Psoas muscle (tissue), 8 donors: ENCODE measurements at places on chromosomes 7 and 10. TPM values are rescaled to one million over a fixed set of nuclear protein-coding genes. Genes with fewer than 3 reads are reported as not detected.

HOXA3 gene
- total RNA-seq: 3.6 TPM

VWC2 gene
- not detected for total RNA-seq

CCDC172 gene
- not detected for total RNA-seq

VSIR gene
- 13.8 TPM for total RNA-seq

MYL7 gene
- 1.7 TPM for total RNA-seq

OIT3 gene
- total RNA-seq: not detected

TMEM130 gene
- not detected for total RNA-seq

NPY gene
- total RNA-seq: not detected

DNA sequence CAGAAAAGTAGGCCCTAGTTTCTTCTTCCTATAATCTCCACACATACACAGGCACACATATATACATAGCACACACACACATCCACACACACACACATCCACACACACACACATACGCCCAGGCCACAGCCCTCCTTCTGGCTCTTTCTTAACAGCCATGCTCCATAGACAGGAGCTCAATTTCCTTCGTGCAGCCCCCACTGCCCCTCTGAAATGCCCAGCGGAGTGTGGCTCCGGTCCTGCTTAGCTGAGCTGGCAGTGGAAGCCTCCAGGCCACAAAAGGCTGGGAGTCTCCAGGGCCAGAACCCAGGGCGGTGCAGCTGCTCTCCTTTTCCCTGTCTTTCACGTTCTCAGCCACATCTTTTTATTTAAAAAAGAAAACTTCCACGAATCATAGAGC lies 282.9 kb upstream of the IGFBP3 start:
- DNase-seq: no peak

DNA sequence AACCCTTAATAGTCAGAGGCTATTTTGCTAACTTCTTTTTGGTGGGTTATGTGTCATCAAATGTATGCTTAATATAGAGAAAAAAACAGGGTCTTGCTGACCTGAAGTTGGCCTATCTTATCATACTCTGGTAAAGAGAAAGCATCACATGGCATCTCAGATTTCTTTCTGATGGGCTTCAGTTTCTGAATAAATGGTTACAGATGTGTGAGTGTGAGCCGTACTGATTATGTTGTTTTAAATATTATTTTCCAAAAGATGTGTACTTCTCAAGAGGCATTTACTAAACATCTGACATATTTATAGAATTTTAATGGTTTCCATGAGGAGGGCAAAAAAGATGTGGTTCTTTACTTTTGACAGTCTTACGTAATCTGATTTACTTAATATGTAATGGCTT lies 28.4 kb downstream of the BBS9 start:
- no peak for DNase-seq

DNA sequence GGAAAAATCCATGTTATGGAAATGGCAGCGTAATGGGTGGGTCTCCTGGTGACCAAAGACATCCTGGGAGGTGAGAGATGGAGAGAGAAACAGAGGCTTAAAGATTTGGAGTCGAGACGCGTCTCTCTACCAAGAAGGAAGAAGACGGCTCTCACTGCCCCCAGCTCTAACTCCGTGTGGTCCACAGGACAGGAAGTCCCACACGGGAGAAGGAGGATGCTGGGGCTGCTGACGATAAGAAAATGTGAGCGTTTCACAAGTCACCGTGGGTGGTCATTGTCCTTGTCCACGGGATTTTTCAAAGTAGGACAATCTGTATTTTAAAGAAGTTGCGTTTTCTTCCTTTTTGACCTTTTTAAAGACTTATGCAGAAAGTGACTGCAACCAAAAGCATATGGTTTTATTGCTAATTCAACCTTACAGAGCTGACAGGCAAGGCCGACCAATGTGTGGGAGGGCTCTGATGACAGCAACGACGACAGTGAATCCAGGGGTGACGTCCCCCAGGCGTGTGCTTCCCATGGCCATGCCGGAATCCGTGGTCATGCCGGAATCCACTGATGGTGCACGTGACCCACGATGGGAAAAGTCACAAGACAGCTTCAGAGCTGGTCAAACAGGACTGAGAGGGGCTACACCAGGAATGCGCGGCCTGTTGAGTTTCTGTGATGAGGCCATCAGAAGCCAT lies 341.2 kb downstream of the PTPRN2 start:
- DNase-seq: no peak

DNA sequence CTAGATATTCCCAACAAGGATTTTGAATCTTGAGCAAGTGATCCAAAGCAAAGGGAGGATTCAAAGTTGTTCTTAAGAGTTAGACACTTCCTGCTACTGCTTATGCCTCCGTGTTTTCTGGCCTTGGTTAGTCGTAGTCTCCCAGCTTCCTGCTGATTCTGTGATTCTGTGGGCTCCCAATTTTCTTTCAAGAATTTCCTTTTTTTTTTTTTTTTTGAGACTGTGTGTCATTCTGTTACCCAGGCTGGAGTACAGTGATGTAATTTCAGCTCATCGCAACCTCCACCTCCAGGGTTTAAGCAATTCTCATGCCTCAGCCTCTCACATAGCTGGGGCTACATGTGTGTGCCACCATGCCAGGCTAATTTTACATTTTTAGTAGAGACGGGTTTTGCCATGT lies 4.4 kb upstream of the ITGB8 start:
- no peak for DNase-seq

DNA sequence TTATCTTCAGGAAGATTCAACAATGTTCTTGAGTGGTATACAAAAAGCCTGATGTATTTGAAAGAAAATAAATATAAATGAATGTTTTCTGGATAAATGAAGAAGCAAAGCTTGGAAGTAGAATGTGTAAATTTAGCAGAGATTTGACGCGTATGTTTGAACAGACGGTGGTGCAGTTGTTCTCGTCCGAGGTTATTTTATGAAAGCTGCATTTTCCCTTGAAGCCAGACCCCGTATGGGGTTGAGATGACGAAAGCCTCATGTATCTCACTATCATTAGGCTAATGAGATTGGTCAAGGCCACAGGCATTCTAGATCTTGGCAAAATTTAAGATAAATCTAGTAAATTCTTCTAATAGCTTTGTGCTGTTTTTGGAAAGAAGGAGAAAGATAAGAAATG lies 195.2 kb downstream of the NXPH1 start:
- no peak for DNase-seq

GRCh38 chr10:95864906-95865813 lies 42.6 kb upstream of the CC2D2B start:
- DNase-seq: no peak

- no peak for DNase-seq
These were observed 2.7 kb downstream of the EGR2 start for GRCh38 chr10:62813453-62813852.

DNA sequence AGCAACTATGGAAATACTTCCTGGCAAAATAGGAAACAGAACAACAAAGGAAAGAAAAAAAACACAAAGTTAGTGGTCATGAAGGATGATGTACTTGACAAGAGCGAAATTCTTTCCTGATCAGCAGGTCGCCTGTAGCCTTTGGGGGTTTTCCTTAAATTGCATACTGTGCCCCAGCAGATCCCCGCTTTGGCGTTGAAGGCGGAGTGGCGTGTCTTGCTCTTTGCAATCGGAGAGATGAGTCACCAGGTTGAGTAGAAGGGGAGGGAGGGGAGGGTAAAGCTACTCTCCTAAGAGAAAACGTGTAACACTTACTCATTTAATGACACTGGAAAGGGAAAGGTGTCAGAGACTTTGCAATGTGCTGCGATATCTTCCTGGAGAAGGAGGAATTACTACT lies 587.2 kb downstream of the SORCS1 start:
- no peak for DNase-seq

DNA sequence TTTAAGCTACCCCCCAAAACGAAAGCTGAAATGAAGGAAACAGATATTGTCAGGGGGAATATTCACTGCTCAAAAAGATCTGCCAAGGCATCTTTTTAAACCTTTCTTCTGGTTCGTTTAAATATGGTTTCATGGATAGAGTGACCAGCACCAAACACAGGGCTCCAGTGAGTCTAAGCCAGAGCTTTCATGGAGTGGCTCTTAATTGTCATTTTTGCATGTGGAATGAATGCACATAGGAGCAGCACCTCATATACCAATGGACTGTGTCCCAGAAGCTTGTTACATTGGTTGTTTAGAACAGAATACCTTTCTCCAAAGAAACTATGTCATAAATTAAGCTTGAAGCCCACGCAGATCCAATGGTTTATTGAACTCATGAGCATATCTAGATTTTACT lies 17.3 kb downstream of the MKX start:
- no peak for DNase-seq

GRCh38 chr10:63064706-63065105 lies 68.4 kb upstream of the NRBF2 start:
- DNase-seq: no peak

- no peak for DNase-seq
These were observed 215.5 kb downstream of the ZNF33B start for GRCh38 chr10:42422911-42423310.

GRCh38 chr10:112624546-112625048 lies 177.6 kb downstream of the VTI1A start:
- DNase-seq: no peak

DNA sequence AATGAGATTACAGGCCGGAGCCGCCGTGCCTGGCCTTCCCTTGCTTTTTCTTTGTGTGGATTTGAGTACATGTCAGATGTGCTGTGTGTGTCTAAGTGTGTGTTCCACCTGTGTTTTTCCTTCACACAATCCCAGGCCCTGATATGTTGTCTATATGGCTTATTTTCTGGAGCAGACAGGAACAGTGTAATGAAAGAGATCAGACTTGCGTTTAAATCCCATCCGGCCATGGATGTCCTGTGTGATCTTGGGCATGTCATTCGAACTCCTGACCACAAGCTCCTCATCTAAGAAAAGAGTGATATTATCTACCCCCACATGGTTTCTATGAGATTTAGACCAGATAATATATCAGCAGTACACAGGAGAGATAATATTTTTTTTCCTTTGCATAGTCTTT lies 37.2 kb downstream of the APBB1IP start:
- no peak for DNase-seq

- no peak for DNase-seq
These were observed 102.1 kb downstream of the GAD2 start for GRCh38 chr10:26318672-26319071.

DNA sequence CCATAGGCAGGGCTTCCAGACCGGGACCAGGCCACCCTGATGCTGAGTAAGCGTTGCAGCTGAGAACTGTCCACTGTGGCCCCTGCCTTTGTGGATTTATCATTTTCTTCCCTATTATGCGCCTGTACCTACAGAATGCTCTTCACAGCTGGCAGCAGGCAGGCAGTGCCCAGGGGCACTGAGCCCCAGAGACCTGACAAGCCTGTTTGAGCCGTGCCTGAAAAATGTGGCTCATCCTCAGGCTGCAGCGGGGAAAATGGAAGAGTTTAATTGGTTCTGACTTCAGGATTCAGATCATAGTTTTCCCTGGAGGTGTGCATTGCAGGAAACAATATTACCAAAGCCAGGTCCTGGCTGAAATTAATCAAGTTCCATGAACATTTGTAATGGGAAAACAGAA lies 200.2 kb downstream of the ZNF438 start:
- no peak for DNase-seq

- DNase-seq: no peak
These were observed 10.0 kb upstream of the INPP5F start for GRCh38 chr10:119715628-119716505.

GRCh38 chr7:80453699-80454340 lies 58.0 kb downstream of the GNAT3 start:
- DNase-seq: no peak

DNA sequence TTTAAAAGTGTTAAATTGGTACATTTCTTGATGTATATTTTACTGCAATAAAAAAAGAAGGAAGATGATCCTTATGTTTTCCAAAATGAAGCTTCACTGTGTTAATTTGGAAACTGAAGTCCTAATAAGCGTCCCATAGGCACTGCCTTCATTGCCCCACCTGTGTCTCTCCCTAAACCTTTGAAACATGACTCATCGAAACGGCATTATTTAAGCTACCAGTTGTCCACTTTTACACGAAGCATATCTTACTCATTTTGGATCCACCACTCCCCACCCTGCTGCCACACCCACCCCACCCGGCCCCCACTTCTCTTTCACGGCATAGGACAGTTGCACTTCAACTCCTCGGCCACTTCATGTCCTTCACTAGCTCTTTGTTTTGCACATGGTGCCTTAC lies 85.5 kb downstream of the KIAA1549 start:
- no peak for DNase-seq

DNA sequence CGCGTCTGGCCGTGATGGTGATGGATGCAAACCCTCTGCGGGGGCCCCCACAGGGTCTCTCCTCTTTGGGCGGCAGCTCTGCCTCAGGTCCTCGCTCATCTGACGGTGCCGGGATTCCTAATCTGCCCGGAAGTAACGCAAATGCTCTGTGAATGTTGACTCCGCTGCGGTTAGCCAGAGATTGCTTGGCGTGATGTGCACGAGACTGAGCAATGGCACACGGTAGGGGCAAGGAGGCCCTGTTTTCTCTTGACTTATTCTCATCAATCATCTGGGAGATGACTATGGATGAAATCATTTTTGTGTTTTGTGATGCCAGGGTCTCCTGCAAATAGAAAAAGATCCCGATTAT lies 116.5 kb upstream of the ADAM12 start:
- DNase-seq: no peak

- no peak for DNase-seq
These were observed 248.1 kb upstream of the LRRN3 start for GRCh38 chr7:110842796-110843195.

GRCh38 chr10:121497513-121498470 lies 100.5 kb downstream of the FGFR2 start:
- no peak for DNase-seq

DNA sequence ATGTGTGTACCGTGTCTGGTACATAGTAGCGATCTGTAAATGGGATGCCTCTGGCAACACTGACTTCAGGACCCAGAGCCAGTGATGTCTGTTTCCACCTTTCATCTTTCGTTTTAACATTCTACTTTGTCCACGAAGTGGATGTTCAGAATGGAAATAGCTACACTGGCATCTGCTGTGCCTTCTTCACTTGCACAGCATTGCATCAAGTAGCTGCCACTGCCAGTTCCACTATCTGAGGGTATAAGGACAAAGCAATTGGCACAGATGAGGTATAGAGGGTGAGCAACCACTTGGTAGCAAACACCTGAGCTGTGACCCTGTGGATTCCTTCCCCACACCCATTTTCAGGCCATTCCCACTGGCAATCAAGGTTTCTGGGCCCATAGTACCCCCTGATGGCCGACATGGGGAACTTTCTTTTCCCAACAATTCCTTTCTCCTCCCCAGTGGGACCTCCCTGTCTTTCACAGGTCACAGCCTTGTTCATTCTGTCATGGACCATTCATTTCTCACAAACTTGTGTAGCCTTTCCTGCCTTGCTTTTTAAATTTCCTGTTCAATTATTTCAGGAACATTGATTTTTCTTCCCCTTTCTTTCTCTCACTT lies 4.0 kb downstream of the ITGA8 start:
- DNase-seq: no peak
